ENCODE measurements at places on chromosomes 7 and 10.

DNA sequence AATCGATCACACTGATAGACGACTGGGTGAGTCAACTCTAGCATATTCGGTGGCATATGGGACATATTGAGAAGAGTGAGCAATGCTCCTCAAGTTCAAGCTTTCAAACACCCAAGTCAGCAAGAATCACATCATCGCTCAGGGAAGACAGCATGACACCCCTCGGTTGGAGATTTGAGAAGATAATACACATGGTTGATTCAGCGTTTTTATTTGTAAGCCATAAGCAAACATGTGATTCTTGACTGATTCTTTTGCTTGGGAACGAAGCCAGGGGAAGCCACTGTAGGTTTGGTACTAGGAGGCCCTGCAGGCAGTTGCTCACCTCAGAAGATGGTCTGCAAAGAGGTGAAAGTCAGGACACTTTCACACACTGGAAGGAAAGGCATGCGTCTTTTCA lies 12.6 kb downstream of the UCMA start:
- DNase-seq: no peak

DNA sequence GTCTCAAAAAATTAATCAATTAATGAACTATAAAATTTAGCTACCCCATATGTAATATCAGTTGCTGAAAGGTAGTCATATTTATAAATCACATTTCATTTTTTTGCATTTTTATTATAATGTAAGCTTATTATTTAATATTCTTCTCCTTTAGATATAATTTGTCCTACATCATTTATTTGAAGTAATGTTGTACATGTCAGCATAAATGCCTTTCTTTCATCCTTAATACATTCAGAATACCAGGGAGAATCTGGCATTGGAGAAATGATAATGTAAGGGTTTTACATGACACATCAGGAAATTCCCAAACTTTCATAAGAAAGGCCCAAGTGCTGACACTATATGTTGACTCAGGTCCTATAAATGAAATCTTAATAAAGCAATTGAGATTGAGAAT lies 742.1 kb downstream of the CNTNAP2 start:
- DNase-seq: no peak

DNA sequence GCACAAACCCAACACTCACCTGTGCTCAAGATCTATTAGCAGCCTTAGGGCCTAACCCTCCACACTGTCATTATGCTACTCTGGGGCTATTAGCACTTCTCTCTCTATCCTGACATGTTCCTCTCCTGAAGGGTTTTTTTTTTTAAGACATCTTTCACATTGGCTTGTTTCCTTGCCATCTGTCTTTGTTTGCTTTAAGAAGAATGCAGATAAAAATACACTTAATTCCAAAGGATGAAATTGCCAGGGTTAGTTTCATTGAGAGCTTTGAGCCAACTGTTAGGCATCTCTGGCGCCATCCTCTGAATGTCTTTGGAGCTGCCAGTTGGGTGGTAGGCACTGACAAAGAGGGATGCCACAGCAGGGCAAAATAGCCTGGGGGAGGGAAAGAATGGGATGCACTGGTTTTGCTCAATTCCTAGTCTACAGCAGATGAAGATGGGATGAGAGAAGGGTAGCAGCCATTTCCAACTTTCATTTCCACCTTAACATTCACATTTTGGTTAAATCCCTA lies 399.2 kb downstream of the SORCS1 start:
- DNase-seq: no peak

DNA sequence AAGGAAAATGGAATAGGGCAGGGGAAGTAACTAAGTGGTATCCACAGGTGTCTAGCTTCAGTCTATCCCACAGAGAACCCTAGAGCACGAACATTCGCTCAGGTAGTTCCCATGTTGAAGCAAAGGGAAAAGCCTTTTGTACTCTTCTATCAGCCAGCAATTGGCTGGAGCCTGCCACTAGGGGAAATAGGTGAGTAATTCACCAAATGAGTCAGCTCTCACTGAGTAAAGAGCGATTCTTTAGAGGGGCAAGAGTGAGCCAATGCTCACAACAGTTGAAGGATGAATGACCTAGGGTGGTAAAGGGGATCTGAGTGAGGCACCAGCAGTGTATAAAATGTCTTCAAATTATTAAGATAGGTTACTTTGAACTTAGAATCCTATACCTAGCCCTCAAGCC lies 94.1 kb upstream of the ZNF800 start:
- no peak for DNase-seq

GRCh38 chr10:95289921-95290421 lies 832 bp downstream of the PDLIM1 start:
- no peak for DNase-seq

- DNase-seq: no peak
Measured at GRCh38 chr7:100466653-100467605, 2.9 kb upstream of the SPACDR start.

DNA sequence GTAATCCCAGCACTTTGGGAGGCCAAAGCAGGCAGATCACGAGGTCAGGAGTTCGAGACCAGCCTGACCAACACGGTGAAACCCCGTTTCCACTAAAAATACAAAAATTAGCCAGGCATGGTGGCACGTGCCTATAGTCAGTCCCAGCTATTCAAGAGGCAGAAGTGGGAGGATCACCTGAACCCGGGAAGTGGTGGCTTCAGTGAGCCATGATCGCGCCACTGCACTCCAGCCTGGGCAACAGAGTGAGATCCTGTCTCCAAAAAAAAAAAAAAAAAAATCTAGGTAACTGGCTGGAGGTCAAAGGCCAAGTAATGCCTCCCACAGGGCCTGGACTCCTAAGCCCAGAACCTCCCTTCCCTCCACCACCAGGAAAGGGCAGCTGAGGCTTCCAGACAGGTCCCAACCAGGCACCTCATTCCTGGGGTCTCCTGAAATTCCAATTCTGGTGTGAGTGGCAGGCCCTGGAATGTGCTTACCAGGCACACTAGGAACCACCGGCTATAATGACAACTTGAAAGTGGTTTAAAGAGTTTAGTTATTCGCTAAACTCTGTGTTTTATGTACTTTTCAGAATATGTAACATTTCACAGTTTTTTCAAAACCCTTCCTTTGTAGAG lies 86.9 kb upstream of the TNRC18 start:
- no peak for DNase-seq

DNA sequence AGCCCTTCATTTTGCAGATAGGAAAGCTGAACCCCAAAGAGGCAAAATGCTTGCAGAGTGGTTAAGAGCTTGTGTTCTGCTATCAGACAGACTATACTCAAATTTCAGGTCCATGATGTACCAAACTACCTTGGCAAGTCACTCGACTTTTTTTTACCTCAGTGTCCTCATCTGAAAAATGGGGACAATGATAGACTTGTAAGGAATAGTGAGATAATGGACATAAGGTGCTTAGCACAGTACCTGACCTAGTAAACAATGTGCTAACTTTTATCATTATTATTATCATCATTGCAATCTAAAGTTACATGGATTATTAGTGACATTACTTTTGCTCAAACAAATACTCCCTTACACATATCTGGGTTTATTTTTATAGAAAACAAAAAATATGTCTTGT lies 79.4 kb upstream of the ARID5B start:
- no peak for DNase-seq

DNA sequence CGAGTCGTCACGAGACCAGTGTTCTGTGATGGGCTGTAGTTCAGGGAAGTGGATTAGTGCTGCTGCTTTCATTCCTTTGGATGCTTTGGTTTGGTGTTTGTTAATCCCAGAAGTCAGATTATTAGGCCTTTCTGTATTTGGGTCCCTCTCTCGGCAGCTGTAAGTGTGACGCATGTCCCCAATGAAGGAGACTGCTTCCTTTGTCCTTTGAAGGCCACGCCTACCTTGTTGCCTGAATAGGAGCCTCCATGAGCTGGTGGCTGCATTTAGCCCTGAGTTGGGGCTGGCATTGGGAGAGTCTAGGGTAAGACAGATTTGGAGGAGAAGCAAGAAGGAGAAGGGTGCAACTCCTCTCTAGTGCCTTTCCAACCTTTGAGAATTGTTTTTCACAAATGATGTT lies 34.5 kb downstream of the DOCK1 start:
- no peak for DNase-seq

GRCh38 chr10:3758491-3758970 lies 26.5 kb downstream of the KLF6 start:
- DNase-seq: no peak

- DNase-seq: no peak
Measured at GRCh38 chr10:76009531-76009930, 578.1 kb downstream of the LRMDA start.

- DNase-seq: no peak
Measured at GRCh38 chr10:125157505-125157904, 2.9 kb downstream of the CTBP2 start.

- peak; percentile 63 for DNase-seq
Measured at GRCh38 chr7:107150375-107151073, 18.3 kb upstream of the HBP1 start.

DNA sequence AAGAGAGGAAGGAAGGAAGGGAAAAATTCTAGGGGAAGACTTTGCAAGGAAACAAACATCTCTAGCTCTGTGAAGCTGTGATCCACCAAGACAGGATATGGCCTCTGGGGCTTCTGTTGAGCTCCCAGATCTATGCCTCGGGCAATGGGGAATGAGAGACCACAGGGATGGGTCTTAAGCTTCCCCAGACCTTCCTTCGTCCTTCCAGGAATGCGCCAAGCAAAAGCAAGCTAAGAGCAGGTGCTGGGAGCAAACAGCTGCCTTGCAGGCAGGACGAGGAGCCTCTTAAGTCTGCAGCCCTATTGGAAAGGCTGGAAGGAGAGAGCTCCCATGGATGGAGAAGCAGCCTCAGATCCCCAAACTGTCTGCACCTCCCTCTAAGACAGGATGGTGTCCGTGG lies 21.9 kb upstream of the ELN start:
- DNase-seq: no peak

GRCh38 chr10:10892290-10892875 lies 125.3 kb upstream of the CELF2 start:
- no peak for DNase-seq

DNA sequence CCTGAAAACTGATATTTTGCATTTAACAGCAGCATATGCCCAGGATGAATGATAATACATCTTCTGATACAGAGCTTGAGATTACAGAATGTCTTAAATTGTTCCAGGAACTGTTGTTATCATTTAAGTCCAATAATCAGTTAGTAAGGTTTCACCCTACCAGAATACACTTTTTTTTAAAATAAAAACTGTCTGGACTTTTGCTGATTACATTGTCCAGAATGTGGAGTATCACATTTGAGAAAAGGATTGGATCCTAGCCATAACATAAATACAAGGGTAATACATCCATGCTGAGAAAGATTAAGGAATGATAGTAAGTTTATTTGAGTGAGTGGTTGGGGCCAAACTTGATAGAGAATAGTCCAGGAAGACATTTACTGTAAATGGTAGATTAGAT lies 71.0 kb downstream of the SEPTIN7 start:
- no peak for DNase-seq

DNA sequence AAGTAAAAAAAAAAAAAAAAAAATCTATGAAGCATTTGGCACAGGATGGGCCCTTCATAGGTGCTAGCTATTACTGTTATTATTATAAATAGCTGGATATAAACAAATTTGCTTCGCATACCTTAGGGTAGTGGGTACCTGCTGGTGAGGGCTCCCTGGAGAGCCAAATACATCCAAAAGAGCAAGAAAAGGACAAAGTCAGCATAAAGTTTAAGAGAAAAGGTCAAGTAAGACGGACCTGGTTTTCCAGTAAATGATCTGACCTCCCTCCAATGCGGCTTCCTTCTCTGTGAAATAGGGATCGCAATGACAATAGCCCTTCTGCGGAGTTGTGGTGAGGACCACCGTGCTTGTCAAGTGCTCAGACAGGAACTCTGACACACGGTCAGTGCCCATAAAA lies 214.5 kb downstream of the SNX10 start:
- no peak for DNase-seq

- no peak for DNase-seq
Measured at GRCh38 chr7:105278973-105279687, 109.6 kb downstream of the SRPK2 start.

GRCh38 chr10:47031901-47032465 lies 120.8 kb downstream of the PTPN20 start:
- no peak for DNase-seq

DNA sequence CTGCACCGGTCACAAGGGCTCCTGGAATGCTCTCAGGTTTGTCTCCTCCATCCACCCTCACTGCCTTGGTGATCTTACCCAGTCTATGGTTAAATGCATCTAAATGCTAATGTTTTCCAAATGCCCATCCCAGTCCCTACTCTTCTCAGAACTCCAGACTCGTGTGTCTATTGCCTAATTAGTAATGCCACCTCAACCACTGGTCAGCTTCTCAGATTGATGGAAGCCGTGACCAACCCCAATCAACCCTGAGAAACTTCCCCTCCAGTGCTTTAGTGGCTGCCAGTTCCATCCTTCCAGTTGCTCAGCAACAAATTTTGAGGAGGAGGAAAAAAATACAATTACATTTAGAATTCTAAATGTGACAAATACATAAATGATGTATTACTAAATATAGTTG lies 18.6 kb downstream of the NUDCD3 start:
- no peak for DNase-seq

DNA sequence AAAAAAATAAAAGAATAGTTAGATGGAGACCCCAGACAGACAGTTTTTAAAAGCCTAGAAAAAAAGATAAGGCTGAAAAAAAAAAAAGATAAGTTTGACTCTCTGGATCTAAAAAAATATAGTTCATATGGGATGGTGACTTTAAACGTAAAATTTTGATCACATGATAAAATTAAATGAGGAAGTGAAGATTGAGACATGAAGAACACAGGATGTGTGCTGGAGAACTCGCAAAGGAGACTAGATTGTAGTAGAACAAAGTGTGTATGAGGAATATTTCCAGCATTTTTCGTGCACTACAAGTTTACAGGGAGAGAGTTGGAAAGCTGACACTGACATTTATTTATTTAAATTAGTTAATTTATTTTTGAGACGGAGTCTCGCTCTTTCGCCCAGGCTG lies 286.4 kb downstream of the PRPF18 start:
- DNase-seq: no peak

DNA sequence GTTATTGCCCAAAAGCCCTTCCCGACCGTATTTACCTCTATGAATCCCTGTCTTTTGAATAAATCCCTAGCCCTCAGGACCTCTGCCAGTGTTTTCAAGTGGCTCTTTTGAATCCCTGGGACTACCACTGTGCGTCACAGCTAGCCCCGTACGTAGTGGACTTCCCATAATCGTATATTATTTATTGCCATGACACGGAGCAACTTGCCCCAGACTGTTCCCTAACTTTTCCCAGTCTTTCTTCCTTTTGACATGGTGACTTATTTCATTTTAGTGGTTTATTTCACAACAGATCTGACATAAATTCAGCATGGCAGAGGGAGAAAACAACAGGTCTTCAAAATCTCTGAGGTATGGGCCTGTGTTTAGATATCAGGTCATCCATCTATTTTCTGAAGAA lies 318.6 kb upstream of the KLF6 start:
- DNase-seq: no peak
